Kidney glomerular epithelial cell (primary cell): ENCODE measurements at places on chromosomes 4 and X.

- no peak for DNase-seq
Observed at GRCh38 chrX:132022198-132022966, 720 bp upstream of the STK26 start.

- DNase-seq, result no peak
Observed at GRCh38 chr4:1500966-1501753, 94.9 kb upstream of the NKX1-1 start.

DNA sequence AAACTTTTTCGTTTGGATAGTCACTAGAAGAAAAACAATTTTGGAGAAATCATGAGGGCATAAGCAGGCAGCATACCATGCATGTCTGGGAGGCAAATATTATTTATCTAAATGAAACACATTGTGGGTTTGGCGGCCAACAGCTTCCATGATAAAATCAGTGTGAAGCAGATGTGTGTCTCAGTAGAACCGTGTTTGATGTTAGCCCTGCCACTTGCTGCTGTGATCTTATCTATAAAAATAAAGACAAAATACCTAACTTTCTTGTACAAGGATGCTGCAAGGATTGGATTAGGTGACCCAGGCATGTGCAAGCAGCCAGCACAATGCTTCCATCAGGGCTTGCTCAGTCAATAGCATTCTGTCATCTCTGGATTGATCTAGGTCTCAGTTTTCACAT, 341.4 kb downstream of the PACRGL start:
- no peak for DNase-seq

DNA sequence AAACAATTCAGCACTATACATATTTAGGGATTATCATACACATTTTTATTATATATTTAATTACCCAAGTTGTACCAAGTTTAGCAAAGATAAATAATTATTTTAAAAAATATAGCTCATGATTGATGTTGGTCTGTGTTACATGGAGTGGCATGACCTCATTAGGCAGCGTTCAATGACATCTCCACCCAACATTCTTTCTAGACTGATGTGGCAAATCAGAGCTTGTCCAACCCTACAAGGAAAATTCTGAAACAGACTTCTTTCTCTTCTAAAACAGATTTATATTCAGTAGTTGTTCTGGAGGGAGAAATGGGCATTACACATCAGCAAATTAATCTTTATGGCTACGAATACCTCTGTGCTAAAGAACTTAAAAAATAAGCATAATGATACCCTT, 189.7 kb downstream of the PDGFC start:
- DNase-seq, result peak; percentile 71

DNA sequence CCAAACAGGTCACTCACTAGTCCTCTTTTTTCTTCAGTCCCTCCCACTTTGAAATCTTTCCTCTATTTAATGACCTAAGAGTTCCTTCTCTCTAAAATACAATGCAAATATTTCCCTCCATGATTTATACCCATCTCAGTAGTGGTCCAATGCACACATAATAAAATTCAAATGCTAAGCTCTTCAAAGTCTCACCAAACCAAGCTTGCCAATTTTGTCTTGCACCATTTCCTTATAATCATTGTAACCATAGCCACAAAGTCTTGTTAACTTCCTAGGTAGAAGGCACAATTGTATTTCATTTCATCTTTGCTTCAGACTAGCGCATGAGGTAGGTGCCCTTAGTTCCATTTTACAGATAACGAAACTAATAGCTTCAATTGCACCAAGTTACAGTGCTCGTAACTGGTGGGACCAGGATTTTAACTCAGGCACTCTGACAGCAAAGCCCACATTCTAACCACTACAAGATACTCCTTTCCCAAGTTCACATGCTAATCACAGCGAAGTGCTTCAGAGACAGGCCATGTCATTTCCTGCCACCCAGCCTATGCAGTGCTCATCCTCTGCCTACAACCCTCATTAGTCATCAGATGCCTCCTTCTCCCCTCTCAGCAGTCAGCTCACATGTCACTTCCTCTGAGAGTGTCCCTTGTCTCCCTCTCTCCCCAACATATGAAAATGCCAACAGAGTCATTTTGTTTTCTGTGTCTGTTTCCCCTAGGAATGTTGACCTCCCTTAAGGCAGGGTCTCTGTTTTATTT, 66.9 kb upstream of the PPARGC1A start:
- DNase-seq, result no peak

- no peak for DNase-seq
Observed at GRCh38 chr4:188254211-188254610, 115.0 kb downstream of the TRIML1 start.

GRCh38 chrX:153775293-153776119, 5.3 kb upstream of the SRPK3 start:
- no peak for DNase-seq

DNA sequence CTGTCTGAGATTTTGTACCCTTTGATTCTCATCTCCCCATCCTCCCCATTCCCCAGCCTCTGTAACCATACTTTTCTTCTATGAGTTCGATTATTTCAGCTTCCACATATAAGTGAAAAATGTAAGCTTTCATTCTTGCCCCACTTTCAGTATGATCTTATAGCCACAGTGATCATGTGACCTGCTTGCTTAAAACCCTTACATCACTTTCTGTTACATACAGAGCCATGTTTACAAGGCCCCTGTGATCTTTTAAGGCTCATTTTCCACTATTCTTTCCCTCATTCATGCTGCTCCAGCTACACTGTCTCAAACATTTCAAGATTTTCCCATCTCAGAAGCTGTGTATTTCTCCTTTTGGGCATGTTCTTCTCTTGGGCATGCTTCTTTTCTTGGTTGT, 147.7 kb downstream of the DCK start:
- no peak for DNase-seq

DNA sequence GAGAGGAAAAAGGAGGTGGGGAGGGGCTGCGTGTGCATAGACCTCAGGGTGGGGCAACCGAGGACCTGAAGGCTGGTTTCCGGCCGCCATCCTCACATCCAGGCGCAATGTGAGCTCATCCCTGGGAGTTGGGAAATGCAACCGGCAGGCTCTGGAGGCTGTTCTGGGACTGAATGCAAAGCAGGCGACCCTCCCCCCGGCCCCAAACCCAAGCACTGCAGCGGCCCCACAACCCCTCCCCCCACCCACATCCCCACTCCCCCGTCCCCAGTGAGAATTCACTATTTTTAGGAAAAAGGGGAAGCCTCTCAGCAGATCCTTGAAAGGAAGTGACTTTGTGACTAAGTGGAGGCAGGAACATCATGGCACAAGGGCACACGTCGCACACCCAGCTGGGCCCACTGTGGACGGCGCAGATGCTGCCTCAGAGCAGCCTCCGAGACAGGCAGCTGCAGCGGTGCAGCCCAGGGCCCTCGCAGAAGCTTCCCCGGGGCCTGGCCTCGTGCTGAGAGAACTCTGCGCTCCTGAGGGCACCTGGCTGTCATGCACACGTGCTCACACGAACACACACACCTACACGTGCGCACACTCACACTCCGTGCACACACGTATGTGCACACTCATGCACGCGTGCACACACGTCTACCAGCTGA, 1.3 kb upstream of the PDE6B start:
- no peak for DNase-seq
